ENCODE measurements at places on chromosomes 4 and X.

GRCh38 chr4:13483768-13484121, 395 bp downstream of the RAB28 start:
- no peak for DNase-seq

DNA sequence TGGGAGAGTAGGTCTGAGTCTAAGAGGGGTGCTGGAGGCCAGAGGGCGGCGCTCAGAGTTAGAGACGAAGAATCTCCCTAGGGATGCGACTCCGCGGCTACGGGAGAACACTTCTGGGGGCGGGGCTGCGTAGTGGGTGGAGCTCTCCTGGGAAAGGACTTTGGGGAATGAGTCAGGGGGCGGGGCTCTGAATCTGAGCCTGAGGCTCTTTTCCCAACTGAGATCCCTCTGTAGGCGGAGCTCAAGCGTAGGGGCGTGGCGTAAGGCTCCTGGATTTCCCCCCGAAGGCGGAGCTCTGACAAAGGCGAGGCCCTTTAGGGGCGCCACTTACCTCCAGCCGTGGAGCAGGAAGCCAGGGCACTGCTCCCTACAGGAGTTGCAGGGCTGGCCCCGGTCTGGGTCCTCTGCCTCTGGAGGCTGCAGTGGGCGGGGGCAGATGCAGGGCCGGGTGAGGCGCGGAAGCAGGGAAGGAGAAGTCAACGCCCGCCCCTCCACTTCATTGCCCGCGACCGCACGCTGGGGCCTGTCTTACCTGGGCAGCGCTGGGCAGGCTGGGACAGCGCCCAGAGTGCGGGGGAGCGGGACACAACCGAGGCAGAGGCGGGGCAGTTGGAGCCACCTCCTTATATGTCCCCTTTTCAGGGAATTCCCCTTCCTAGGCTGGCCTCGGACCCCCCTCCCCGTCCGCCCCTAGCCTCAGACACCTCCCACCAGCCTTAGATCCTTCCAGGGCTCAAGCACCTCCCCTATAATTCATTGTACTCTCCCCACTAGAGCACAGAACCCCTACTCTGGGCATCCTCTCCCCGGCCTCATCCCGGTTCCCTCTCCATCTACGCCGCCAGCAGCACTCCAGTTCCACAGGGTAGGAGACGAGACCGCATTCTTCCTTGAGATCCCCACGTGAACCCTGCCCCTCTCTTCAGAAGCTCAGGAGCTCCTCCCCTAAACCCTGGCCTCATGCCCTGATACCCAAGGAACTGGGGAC, 1.6 kb downstream of the PRICKLE3 start:
- no peak for DNase-seq

DNA sequence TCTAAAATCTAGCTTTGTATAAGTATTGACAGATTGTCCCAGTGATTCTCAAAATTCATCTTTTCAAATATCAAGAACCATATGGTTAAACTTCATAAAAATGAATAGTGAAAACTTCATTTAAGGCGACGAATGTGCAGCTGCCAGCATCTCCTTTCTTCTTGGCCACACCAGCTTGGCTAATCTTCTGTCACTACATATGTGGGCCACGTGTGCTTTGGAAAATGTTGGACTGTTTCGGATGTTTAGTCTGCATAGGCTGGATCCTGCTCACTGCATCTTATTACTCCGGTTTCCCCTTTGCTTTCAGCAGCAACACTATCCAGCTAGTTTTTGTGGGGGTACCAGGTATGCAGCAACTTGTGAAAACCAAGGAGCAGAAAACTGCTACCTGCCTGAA, 221.9 kb downstream of the BMPR1B start:
- no peak for DNase-seq

GRCh38 chrX:40087425-40088298, 10.1 kb downstream of the BCOR start:
- no peak for DNase-seq

GRCh38 chrX:67545893-67546495, 2.2 kb downstream of the AR start:
- no peak for DNase-seq

DNA sequence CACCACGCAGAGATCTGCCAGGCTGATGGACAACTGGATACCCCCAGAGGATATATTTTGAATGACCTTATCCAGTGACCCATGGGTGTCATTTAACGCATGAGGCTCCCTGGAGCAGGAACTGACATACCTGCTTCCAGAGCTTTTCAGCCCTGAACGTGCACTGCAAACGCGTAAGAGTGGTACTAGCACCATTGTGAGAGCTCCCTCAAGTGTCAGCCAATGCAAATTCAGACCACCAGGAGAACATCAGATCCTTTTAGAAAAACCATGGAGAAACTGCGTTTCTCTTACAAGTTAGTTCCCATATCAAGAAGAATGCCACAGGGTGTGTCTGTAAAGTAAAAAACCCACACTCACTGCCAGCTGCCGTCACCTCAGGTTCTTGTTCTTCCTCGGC, 7.3 kb downstream of the TREX2 start:
- no peak for DNase-seq

DNA sequence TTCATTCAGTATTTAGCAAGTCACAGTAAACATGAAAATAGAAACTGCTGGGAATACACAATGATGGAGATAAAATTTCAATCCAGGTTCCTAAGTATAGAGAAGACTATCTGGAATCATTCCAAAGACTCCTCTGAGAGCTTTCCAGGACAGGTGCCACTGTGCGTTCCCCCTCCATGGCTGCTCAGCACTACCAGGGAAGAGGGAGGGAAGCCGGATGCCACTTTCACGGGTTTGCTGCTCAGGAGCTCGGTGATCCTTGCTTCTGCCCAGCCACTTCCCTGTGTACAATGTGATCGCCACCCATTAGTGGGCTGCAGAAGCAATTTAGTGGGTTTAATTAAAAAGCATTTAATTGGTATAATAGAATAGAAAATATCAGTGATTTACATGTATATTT, 94.5 kb downstream of the FNIP2 start:
- no peak for DNase-seq

GRCh38 chrX:49269767-49270248, at the start of gene PPP1R3F:
Gene PPP1R3F, plus strand, starts transcription at chrX:49269793. Its CDS starts 77 bp downstream, at chrX:49269870.
- no peak for DNase-seq
